ENCODE measurements at places on chromosomes 13 and 19.

GRCh38 chr19:33604651-33605050 lies 17.1 kb upstream of the CHST8 start:
- no peak for DNase-seq

DNA sequence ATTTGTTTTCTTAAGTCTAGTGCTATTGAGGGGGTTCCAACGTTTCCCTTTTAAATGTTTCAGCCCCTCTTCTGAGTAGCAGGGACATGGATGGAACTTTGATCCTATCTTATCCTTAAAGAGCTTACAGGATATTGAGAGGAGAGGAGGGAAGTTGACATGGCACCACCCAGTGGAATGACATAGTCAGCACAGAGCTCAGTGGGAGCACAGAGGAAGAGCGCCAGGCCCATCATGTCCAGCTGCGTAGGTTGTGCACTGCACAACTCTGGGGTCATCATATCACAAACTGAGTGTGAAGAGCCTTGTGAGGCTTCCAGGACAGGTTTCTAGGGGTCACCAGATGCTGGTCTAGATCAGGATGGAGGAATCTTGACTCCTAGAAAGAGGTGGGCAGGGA lies 4.6 kb upstream of the CDC42EP5 start:
- no peak for DNase-seq

DNA sequence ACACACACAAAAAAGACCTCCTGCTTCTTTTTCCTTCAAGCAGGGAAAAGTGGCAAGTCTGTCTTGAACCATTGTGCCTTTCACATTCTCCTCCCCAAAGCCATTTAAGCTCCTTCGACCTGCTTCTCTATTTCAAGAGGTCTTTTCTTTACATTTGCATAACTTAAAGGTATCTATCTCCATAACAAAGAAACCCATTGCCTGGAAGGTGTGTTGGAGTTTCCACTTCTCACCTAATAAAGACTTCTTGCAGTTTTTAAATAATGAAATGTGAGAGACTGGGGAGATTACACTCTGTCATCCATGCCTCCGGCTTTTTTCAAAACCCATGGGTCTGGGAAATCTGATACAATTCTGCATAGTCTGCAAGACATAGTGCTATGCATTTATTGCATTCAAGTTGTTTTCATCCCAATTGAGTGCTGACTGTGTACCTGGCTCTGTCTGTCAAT lies 41.8 kb upstream of the NBEA start:
- no peak for DNase-seq

- DNase-seq = no peak
Measured at GRCh38 chr13:26095338-26095737, 43.5 kb upstream of the SHISA2 start.

- DNase-seq = no peak
Measured at GRCh38 chr13:28268800-28269223, 130.5 kb downstream of the PAN3 start.

DNA sequence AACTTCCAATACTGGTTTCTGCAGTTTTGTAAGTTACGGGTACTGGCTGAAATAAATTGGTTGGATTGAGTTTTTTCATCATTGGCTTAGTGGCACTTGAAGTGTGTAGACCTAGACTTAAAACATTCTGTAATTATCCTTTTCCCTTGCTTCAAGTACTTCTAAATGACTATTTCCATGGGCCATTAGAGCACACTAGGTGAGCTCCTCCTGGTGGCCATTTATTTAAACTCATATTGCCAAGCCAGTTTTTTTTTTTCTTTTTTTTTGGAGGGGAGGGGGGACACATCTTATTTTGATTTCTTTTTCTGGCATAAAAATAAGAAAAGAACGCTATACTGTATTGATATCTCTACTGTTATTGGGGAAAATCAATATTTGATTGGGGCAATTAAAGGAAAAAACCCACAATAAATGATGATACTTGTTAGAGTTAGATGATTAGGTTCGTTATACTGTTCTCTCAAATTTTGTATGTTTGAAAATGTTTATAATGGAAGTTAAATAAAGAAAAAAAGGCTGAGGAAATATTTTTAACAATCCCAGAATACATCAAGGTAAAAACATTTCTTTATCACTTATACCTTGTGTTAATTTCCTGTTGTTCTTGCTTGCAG lies 82.9 kb downstream of the PDS5B start:
- DNase-seq = peak; percentile 20

DNA sequence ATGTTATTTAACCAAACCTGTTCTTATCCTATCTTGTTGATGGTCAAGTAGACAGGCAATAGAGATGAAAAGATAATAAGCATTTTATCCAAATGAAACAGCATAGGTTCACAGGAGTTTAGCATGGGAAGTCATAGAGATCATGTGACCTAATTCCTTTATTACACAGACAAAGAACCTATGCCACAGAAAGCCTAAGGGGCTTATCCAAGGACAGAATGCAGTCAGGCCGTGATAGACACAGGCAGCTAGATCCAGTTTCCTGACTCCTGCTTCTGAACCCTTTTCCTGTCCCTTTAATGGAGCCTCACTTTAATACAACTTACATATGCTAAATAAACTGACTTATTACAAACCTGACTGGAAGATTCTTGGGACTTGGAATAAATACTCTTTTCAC lies 532.1 kb downstream of the IRS2 start:
- DNase-seq = no peak

- DNase-seq = no peak
Measured at GRCh38 chr19:7292950-7293761, 1.1 kb downstream of the INSR start.

DNA sequence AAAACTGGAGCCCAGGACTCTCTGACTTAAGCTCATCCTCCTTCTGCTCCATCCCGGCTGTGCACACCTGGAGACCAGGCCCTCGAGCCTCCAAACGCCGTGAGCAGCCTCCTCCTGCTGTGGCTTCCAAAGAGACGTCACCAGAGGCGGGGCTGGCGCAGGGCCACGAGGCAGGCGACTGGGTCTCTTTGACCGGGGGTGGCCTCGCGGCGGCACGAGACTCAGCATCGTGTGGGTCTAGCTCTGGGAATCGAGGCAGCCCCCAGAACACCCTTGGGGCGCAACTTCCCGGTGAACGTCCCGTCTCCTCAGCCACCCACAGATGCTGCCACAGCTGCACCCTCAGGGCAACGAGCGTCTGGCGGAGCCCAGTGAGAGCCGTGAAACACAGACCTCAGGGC lies 22.8 kb downstream of the RASA3 start:
- DNase-seq = peak; percentile 65

DNA sequence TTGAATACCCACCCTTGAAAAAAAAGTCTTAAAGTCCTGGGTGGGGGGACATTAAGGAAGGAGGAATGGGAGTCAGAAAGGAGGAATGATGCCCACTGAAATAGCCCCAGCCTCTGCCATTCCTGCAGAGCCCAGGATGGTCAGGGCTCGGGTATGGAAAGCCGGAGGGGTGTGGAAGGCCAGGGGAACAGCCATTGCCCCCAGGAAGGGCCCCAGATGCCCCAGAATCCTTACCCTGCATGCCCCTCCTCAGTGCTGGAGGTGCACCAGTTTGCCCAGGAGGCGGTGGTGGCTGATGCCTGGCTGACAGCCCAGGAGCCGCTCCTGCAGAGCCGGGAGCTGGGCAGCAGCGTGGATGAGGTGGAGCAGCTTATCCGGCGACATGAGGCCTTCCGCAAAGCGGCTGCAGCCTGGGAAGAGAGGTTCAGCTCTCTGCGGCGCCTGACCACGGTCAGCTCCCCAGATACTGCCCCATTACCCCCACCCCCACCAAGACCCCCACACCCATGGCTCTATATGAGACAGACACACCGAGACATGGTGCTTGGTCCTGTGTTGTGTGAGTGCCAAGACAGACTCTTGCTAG lies 10.7 kb upstream of the SHKBP1 start:
- DNase-seq = no peak

GRCh38 chr13:94153586-94153985 lies 325.9 kb downstream of the DCT start:
- DNase-seq = no peak

- DNase-seq = no peak
Measured at GRCh38 chr13:24662195-24663088, 17.8 kb upstream of the ATP12A start.

DNA sequence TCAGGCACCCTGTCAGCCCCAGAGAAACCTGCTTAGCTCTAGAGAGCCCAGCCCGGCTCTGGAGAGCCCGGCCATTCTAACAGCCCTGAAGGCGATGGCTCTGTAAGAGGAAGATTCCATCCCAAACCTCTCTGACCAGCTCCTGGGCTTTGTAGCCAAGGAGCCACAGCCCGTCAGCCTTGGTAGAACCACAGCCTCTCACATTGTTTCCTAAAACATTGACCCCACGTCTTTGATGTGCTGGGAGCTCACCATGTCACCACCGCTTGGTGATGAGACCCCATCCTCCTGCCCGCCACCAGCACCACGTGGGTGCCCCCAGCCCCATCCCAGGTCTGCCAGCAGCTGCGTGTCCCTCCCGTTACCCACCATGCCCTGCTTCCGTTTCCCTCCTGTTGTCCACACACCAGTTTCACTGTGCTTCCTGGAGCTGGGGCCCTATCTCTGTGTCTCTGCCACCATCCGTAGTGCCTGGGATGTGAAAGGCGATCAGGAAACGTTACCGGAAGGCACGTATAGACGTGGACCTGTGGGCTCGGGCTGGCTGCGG lies 94.2 kb upstream of the MCF2L start:
- DNase-seq = no peak

GRCh38 chr13:52651897-52652195 lies 790 bp upstream of the SUGT1 start:
- DNase-seq = no peak

DNA sequence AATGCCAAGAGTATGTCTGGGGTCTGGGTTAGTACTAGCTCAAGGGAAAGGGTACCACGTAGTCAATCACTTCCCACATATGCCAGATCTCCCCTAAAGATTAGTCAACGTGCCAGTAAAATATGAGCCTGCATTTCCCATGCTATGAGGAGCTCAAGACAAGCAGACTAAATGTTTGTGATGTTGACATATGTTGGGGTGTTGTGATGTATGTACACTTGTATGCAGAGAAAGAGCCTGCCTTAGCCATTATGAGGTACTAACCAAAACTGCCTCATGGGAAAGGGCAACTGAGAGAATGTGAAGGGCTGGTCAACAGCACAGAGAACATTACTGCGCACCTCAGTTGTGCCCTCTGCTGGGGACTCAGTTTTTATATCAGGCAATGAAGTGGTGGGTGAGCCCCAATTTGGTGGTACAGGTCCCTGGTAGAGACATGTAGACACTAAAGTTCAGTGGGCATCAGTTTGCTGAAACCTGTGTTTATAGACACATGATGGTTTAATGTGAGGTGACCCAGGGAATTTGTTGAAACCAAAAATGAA lies 287.0 kb downstream of the DCT start:
- DNase-seq = peak; percentile 6

DNA sequence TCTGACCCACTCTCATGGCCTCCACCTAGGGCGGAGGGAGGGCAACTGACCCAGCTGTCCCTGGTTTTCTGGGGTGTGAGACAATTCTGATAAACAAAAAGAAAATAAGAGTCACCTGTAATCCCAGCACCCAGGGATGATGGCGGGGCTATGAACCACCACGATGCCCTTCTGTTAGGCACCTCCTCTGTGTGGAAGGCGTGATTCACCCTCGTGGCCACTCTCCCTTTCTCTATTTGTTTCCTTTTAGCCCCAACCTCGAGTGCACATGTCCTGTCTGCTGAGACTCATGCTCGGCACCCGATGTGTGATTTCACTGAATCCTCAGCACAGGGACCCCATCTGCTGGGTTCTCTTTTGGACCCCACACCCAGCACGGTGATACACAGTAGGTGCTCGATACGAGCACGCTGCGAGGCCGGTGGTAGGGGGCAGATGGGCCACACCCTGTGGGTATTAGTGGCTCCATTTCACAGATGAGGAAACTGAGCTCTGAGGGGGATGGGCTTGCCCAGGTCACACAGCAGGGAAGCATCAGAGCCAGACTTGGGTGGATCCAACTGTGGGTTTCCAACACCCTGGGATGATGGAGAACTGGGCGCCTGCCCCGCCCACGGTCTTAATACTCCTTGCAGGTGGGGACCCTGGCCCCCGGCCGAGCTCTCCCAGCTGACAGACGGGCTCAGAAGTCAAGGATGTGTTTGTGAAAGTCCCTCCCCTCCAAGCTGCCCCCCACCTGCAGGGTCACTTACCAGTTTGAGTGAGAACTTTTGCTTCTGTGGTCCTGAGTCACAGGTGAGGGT lies 24.9 kb downstream of the VRK3 start:
- no peak for DNase-seq

DNA sequence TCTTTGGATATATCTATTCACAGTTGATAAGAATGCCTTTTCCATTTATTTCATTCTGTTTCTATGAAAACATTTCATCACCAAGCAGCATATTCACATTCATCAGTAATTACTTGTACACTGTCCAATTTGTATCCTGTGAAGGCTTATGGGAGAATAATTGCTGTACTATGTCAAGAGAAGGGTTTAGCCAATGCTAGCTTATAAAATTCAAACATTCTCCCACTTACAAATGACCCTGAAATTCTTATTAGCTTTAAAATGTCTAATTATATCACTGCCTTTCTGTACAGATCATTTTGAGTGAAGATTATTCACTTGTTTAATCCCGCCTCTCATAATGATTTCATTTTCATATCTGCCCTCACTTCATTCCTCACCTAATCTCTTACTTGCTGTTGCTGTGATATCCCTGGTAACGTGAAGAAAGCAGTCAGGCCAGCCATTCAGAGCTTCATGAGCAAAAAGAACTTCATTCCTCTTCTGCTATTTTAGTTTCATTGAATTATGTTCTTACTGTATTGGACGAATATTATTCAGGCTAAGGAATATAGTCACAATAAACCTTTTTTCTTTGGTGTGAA lies 778.7 kb downstream of the OLFM4 start:
- no peak for DNase-seq

- no peak for DNase-seq
Measured at GRCh38 chr13:112012705-112013085, 54.3 kb upstream of the SOX1 start.

DNA sequence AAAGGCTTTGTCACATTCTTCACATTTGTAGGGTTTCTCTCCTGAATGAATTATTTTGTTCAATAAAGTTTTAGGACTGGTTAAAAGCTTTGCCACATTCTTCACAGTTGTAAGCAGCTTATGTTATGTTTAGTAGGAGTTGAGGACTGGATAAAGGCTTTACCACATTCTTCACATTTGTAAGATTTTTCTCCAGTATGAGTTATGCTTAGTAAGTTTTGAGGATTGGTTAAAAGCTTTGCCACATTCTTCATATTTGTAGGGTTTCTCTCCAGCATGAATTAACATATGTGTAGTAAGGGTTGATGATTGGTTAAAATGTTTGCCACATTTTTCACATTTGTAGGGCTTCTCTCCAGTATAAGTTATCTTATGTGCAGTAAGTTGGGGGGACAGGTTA lies 79.9 kb downstream of the ZNF431 start:
- DNase-seq = no peak
